ENCODE measurements at places on chromosomes 16 and 17.

DNA sequence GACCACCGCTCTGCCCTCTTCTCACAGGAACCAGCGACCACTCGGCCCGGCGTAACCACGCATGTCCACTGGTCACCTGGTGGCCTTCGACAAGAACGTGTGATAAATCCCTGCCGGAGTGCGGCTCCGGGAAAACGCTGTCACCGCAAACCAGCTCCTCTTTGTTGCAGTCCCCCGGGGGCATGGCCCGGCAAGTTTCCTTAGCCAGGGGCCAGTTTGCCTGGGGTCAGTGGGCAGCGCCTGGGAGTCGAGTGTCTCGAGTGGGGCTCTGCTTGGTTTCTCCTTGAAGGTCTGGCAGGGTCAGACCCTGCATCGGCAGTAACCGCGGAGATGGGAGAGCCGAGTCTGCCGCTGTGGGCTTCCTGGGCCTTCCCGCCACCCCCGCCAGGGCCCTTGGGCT lies 52.5 kb downstream of the JPH3 start:
- DNase-seq: no peak

DNA sequence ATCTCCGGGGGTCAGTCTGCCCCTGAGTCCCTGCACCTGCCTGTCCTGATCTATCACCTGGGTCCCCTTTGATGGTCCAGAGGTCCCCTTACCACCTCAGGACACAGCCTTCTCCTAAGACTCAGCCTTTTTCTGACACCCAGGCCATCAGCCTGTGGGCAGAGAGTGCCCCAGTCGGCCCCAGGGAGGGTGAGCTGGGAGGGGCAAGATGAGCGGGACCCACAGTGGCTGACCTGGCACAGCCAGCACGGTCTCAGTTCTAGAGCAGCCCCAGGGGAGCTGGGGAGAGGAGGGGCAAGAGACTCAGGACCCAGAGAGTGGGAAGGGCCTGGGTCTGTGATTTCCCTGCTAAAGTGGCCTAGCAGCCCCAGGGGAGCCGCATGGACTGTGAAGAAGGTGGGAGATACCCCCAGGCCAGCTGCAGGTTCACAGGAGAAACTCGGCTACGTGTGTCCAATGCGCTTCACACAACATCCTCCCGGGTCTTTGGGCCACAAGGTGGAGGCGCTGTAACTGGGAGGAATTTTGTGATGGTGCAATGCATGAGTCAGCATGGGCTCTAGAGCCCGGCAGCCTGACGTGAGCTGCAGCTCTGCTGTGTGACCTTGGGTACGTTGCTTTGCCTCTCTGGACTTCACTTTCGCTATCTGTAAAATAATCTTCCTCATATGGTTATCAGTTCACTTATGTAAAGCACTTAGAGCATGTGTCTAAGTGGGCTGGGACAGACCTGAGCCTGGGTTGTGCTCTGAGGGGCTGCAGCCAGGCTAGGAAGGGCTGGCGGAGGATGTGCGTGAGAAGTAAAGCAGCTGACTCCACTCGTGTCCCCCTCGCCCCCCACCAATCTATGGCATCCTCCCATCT lies 67.2 kb upstream of the LHX1 start:
- DNase-seq: no peak

- no peak for DNase-seq
Observed at GRCh38 chr17:66369830-66370229, 67.4 kb downstream of the PRKCA start.

- no peak for DNase-seq
Observed at GRCh38 chr17:8046929-8047768, 8.3 kb downstream of the ALOX15B start.

DNA sequence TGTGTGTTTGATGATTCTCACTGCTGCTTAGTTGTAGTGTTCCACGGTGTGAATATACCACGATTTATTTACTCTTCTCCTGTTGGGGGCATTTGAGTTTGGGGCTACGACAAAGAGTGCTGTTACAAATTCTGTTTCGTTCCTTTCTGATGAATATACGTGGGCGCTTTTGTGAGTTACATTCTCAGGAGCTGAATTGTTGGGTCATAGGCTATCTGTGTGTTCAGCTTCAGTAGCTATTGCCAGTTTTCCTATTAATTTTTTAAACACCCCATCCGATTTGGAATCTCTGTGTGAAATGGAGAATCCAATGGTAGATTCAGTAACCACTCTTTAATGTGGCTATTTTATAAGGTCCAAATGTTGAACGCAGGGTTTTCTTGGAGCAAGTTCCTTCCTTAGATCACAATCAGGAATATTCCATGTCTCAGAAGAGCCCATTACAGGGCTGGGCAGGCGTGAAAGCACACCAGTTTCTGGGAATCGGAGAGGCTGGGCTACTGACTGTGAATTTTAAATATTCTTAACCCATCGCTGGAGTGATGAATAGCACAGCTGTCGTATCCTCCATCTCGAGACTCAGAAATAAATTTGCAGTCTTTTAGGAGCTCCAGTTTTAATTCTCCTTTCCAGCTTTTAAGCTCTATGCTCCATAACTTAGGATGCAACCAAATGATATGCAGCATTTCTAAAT lies 115.9 kb downstream of the PITPNC1 start:
- DNase-seq: no peak

GRCh38 chr17:80153004-80153403 lies 6.1 kb upstream of the EIF4A3 start:
- DNase-seq: no peak

DNA sequence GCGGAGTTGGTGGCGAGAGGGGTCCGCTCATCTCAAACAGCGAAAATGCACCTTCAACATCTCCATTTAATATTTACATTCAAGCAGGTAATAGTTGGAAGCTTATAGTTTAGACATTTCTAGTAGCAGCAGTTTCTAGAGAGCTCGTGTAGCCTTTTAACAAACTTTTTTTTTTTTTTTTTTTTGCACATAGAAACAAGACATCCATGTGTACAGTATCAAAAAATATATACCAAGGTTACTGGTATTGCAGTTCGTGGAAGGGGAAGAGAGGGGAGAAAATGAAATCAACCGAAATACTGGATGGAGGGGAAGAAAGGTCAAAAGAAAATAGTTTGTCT lies 6.2 kb downstream of the CBX4 start:
- DNase-seq: no peak

DNA sequence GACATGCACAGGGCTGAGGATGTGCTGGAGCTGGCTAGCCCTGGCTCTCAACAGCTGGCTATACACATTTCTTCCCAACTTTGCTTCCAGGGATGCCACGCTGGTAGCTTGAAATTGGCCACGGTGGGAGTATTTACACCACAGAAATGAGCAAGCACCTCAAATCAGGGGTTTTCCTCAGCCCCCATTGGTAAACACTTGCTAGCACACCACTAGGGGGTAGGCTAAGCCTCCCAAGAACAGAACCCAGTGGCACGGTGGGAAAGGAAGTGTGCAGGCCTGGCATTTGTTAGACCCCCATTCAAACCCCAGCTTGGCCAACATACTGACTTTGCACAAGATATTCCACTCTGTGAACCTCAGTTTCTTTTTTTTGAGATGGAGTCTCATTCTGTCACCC lies 12.9 kb downstream of the DRC3 start:
- no peak for DNase-seq
